ENCODE measurements at places on chromosomes 13 and 19.

GRCh38 chr13:104701591-104701990 lies 1635.4 kb upstream of the SLC10A2 start:
- DNase-seq = no peak

DNA sequence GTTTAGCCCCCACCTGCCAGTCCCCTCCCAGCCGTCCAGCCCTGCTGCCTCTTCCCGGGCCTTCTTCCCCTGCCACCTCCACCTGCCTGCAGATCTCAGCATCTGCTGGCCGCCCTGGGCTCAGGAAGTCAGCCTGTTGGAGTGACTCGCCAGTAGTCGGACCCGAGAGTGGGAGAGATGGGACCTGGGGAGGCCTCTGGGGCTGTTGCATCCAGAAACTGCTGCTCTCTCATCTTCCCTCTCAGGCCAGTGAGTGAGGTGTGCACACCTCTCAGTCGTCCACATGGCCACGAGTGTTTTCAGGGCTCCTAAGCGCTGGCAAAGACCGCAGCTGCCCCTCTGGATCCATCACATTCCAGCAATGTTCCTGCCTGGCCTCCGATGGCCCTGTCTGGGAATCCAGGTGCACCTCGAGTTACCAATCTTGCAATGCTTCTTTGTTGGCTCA lies 151.8 kb upstream of the SOX1 start:
- DNase-seq = no peak

- no peak for DNase-seq
These were observed 12.9 kb downstream of the LONP1 start for GRCh38 chr19:5706876-5707573.

- no peak for DNase-seq
These were observed 87.4 kb downstream of the RBM26 start for GRCh38 chr13:79318664-79319063.

- peak; percentile 3 for DNase-seq
These were observed 575.8 kb downstream of the DACH1 start for GRCh38 chr13:71290963-71291841.

DNA sequence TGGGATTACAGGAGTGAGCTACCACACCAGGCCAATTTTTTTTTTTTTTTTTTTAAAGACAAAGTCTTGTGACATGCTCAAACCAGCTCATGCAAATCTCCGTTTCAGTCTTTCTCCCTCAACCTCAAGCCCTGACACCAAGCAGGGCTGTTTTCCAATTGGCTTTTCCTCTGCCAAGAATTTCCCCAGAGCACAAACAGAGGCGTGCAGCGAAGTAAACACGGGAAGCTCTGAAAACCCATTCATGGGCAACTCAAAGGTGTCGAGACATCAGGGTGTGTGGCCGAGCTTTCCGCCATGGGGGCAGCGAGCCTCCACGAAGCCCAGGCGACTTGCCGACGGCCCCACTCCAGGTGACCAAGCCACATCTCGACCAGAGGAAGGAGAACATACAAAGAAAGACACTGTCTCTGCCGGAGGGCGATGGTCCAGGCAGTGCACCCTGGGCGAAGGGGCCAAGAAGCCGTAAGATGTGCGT lies 70.0 kb downstream of the INSR start:
- no peak for DNase-seq

GRCh38 chr13:43170506-43170905 lies 147.1 kb downstream of the DNAJC15 start:
- DNase-seq = no peak

- DNase-seq = no peak
These were observed 76.1 kb downstream of the RGCC start for GRCh38 chr13:41533266-41534052.

DNA sequence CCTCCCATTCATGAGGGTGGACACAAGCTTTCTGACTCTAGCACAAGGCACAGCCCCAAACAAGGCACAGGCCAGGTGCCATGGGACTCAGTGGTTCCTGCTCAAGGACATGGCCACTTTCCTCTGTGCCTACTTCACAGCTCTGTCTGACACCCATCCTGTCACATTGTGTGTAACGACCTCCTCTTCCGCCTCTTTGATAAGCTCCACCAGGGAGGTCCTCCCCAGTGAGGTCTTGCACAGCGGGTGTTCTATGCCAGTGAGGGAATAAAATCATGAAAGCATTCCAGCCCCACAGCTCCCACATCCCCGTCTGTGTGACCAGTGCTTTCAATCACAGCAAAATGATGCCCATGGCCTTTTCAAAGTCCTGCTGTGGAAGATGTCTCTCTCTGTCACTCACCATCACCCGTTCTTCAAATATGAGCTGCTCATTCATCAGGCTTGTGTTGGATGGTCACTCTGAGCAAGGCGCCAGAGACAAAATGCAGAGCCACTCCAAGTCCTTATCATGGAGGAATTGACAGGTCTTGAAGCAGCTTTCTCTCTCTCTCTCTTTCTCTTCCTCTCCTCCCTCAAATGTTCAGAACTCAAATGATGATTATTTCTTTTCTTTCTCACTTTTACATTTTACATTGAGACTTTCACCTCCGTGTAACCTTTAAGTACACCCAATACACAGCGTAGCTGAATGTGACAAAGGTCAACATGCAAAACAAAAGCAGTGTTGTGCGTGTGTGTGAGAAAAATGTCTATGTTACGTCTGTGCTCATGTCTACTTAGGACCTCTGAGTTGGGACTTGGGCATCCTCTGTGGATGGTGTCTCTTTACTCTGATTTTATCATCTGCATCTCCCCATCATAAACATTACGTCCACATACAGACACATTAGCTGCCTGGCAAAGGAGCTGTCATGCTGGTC lies 8.0 kb upstream of the SPATA13 start:
- DNase-seq = no peak

DNA sequence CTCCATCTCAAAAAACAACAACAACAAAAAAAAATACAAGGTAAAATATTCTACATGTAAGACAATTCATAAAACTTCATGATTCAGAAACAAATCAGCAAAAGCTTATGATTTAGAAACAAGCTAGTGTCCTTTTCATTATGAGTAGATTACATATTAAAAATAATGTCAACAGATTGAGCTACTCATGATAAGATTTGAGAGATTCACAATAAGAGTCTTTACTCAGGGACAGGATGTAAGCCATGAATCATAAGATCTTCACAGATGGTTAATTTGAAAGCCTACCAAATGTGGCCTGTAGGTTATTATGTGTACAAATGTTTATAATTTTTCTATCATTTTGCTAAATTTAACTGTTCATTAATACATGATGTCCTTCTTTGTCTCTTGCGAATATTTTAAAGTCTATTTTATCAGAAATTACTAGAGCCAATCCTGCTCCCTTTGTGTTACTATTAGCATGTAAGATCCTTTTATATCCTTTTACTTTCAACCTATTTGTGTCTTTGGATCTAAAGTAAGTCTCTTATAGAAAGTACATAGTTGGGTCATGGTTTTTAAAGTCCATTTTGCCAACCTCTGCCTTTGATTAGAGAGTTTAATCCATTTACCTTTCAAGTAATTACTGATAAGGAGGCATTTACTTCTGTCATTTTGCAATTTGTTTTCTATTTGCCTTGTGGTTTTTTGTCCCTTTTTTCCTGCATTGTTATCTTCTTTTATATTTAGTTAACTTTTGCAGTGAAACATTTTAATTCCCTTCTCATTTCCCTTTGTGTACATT lies 68.3 kb upstream of the RXFP2 start:
- DNase-seq = no peak

- DNase-seq = peak; percentile 72
These were observed 76.0 kb upstream of the LSM14A start for GRCh38 chr19:34096020-34096915.

DNA sequence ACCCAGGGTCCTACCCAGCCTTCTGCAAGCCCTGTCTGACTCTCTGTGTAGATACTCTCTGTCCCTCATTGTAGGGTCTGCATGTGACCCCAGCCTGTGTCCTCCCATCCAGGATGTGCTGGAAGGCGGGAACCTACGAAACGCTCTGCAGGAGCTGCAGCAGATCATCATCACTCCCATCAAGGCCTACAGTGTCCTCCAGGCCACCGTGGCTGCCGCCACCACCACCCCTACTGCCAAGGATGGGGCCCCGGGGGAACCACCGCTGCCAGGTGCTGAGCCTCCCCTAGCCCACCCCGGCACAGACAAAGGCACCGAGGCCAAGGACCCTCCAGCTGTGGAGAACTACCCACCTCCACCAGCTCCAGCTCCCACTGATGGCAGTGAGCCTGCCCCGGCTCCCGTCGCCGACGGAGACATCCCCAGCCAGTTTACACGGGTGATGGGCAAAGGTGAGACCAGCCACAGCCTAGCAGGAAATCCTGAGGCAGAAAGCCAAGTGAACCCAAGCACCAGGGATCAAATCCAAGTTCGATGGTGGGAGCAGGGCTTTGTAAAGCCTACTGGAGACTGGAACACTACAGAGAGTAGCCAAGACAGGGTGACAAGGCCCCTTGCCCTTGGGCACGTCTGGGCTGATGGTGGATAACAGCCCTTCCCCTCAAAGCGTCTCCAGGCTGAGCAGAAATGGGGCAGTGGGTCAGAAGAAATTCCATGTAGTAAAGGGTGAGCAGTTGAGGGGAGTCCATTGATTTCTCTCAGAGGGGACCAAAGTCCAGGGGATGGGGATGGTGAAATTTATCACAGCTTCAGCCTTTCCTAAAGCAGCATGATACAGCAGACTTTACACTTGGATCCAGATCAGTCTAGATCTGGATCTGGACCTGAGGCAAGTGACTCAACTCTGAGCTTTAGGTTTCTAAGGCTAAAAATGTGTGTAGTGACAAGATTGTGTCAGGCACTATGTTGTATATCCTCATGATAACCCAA lies 13.2 kb downstream of the PAF1 start:
- DNase-seq = no peak

DNA sequence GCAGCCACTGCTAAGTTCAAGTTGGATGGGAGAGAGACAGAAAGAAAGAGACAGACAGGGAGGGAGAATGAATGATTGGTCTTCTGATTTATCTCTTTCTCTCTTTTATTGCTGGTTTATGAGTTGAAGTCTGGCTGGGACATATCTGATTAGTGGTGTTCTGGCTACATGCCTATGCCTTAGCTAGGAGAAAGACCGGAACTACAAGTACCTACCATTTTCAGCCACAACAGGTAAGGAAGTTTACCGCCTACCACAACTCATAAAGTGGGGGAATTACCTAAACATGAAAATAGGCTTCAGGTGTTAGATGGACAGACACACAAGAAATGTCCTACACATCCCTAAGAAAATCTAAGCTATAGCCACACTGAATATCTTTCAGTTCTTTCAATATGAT lies 36.6 kb upstream of the GPC6 start:
- DNase-seq = no peak

GRCh38 chr13:51895906-51896888 lies 34.4 kb downstream of the CCDC70 start:
- DNase-seq = peak; percentile 76

DNA sequence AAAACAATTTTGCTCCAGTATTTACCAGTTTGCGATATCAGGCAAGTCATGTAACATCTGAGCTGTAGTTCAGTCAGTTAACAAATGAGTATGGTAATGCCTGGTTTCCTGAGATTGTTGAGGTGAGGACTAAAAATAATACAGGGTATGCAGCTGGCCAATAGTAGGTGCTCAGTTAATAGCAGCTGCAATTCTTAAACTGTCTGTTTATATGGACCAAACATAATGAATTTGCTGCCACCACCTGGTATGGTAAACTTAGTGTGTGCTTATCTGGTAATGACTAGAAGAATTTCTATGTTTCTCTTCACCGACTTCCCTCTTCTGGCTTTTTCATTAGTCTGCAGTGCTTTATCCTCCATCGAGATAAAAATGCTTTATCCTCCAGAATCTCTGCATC lies 9.1 kb downstream of the ZMYM2 start:
- no peak for DNase-seq

- DNase-seq = no peak
These were observed 3.8 kb upstream of the METTL21C start for GRCh38 chr13:102698649-102698980.

DNA sequence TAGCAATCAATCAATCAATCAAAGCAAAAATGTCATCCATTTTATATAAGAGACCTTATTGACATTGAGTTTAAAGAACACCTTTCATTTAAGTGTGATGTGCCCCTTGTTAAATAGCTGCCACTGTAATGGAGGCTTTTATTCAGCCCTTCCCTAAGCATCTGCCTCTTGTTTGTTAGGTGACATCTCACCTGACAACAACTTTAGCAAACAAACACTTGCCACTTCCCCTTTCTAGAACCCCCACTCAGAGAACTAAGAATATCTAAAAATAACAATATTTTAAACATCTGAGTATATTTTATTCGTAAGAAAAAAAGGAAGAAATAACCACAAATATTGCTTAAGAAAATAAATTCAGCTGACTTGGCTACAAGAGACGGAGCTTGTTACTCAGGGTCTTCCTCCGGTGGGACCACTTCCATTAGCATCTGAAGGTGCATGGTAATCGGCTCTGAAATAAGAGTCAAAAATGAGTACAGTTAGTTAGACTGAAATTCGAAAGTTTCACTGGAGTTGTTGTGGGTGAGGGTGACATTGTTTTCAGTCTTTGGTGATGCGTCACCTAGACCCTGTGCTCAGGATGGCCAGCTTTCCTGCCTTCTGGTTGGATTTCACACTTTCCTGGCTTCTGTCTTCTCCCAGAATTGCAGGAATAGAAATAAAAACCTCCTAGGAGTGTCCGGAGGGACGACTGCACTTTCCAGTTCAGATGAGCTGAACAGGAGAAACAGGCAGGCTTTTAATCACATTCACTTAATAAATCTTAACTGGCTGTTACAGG lies 39.1 kb downstream of the SLC7A9 start:
- no peak for DNase-seq

GRCh38 chr19:35166100-35167063 lies 11.8 kb downstream of the FXYD5 start:
- DNase-seq = no peak

- DNase-seq = peak; percentile 25
These were observed 2.9 kb upstream of the TLE6 start for GRCh38 chr19:2974342-2975041.

DNA sequence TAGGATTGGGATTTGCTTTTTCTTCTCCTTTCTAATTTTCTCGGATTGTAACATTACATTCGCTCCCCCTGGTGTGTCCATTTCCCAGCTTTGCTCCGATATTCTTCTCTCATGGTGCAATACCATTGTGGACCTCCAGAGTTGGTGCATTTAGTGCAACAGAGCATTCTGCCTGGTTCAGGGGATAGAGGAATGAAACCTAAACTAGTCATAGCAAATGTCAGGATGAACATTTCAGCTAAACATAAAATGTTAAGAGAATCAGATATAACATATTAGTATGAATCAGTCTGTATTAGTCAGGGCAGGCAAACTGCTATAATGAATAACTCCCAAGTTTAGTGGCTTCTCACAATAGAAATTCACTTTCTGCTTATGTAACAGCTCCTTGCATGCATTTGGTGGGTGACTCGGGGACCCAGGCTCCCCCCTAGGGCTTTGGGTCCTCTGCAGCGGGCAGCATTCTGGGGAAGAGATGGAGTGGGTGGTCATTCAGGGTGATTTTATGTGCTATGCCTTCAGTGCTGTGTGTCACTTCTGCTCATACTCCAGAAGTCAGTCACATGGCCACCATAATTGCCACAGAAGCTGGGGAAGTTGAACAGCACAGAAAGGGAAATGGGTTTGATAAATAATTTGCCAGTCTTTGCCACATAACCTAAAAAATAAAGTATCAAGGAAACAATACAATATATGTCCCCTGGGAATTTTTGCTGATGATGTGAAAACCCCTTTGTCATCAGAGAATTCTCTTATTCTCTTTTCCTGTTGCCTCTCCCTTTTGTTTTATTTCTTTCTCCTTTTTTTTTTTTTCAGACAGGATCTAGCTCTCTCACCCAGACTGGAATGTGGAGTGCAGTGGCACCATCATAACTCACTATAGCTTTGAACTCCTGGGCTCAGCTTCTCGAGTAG lies 111.0 kb downstream of the HSPH1 start:
- DNase-seq = peak; percentile 15
